ENCODE measurements at places on chromosomes 7 and 10.
A peak's percentile ranks its signal among the peaks of the same experiment; 100 is the strongest.

DNA sequence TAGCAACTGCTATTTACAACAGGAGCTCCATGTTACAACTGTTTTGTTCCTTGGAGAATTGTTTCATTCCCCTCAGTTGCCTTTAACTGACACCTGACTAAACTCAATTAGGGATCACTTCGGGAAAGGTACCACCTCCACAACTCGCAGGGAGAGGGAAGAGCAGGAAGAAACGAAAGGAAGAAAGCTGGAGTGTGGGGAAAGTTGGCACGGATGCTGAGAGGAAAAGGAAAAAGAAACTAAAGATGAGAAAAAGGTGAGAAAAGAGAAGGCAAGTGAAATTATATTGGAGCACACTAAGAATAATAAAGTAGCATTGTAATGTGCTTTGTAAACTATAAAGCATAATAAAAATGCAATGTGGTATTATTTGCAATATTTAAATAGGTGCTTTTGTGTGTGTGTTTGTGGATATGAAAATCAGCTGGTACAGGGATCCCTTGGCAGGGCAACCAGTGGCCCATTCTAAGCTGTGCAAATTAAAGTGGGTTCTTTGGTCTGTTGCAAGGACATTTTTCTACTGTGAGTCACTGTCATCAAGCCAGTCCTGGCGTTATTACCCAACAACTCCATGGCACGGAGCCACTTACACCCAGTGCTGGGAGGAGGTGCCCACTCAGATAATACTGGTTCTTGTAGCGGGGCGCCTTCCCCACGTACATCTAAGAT is 45.9 kb downstream of the HIPK2 start:
- DNase-seq = peak; percentile 93

- no peak for DNase-seq
Observed at GRCh38 chr7:126185959-126186580, 1066.7 kb downstream of the GRM8 start.

DNA sequence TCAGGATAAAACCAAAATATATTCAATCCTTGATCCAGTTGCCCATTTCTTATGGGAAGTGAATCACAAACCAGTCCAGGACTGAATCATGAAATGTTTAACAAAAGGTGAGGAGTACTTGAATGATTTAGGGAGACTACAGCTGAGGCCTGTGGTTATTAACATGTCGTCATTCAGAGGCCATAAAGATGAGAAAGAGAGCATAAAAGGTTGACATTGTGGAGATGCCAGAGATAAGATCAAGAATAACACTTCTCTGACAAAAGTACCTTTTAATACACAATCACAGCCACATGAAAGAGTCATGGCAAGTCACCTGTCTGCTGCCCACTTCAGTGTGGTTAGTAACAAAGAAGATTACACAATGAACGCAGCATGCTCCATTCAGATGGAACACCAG is 1195.7 kb upstream of the SORCS1 start:
- peak; percentile 19 for DNase-seq

DNA sequence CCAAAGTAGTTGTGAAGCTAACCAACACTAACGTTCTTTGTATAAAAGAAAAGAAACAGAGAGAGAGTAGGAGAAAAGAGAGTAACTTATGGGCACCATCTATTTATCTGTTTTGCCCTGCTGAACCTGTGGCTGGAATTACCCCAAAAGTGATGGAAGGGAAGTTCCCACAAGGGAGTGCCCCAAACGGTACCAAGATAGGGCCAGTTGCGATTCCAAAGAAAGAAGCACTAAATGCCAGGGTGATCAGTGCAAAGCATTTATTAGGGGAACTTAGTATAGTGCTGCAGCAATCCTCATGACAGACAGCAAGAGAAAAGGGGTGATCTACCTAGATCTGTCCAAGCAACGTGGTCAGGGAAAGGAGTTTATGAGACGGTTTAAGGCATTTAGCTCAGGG is 190.2 kb downstream of the SORCS3 start:
- no peak for DNase-seq
